Non-pigmented ciliary epithelial cell (primary cell): ENCODE measurements at places on chromosomes 4 and X.

- DNase-seq = no peak
Measured at GRCh38 chr4:8009710-8010511, 70.2 kb upstream of the AFAP1 start.

DNA sequence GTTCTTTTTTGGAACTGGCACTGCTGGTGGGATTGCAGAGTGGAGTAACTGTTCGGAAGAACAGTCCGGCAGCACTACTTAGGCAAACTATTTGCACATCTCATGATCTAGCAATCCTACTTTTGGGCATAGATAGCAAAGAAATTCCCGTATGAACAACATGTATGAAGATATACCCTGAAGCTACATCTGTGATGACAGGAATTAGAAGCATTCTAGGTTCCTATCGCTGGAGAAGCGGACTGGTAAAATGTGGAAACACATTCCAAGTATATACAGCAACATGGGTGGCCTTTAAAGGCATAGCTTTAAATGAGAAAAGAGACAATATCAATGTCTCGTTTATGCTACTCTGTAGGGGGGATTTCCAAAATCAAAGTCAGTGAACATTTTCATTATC is 3.1 kb downstream of the DCAF16 start:
- no peak for DNase-seq

GRCh38 chr4:120616041-120616440 is 306.5 kb downstream of the PRDM5 start:
- no peak for DNase-seq

GRCh38 chr4:54542540-54543041 is 115.2 kb upstream of the KIT start:
- no peak for DNase-seq

DNA sequence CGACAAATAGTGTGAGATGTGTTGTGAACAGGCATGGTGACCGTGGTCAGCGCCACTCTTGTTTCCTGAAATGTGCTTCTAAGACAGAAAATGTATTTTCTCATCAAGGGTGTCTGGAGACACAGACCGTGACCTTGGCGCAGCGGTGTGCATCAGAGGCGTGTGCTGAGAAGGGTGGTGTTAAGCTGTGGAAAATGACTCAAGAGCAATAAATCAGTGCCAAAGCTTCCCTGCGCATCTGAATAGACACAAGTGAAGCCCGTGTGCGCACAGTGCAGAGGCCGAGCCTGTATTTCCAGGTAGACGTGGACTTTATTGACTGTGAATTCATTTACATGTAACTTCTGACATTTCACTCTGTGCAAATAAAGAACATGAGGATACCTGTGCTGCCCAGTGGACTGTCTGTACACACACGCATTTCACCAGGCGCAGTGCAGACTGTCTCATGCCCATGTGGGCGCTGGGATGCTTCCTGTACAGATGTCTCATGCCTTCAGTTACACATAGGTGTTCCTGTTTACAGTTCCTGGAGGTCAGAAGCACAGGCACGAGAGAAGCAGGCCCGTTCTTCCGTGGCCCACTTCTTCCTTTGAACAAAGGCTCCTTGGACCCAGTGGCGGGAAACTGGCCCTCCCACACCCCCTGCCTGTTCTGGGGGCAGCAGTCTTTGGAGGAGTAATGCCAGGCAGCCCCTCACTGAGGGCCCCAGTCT is 31.9 kb downstream of the NSG1 start:
- no peak for DNase-seq
